Renal cortical epithelial cell (primary cell): ENCODE measurements at places on chromosomes 2 and 18. TPM values are rescaled to one million over a fixed set of nuclear protein-coding genes. Genes with fewer than 3 reads are reported as not detected.

DNA sequence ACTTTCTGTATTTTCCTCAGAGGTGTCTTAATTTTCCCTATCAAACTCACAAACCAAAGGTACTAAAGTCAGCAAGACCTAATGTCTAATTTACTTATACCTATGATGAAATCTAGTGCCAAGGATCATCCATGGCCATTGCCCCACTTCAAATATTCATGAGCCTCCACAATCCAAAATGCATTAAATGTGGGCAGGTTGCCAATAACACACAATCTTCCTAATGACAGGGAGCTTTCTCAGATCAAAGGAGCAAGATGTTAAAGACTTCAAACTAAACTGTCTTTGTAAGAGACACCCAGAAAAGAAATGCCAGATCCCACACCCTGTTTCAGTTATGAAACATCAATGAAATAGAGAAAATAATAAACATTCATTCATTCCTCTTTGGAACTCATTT is 143.2 kb downstream of the TMEFF2 start:
- DNase-seq: no peak

CRYGC gene
- not detected in 2 replicates for total RNA-seq

TMEM169 gene
- total RNA-seq: 4.3 and 11.8 TPM in 2 replicates

DNA sequence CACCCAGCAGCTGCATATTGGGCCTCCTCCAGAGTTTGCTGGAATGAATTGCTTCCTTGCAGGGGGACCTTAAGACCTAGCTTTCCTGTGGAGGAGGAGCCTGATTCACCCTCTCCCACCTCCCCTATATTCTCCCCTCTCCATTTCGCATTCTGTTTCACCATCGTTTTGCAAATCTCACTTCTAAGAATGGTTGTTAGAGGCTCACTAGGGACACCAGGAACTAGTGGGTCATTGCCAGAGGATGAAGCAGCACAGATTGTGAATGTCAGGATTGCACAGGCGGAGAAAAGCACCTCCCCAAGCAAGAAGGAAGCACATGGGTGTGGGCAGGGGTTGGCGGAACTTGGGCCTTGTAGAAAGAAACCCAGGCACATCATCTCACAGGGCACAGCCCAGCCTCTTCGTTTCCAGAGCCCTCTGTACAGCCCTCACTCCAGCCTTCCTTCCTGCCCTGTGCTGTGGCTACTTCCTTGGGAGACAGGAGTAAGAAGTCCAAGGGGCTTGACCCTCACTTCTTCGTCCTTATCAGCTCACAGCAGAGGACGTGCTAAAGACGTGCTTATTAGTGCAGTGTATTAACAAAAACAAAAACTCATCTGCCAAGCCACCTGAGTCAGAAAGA is 63.4 kb downstream of the TACR1 start:
- DNase-seq: no peak

DNA sequence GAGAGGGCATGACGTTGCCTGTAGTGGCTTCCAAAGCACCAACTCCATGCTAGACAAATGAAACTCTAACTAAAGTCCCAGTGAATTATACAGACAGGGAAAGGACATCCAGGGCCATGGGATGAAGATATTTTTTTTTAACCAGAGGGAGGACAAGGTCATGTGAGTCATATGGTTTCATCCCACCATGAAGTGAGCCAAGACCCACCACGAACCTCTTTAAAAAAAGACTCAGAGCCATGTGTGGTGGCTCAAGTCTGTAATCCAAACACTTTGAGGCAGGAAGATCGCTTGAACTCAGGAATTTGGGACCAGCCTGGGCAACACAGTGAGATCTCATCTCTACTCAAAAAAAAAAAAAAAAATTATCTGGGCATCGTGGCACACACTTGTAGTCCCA is 115.2 kb downstream of the LIPG start:
- no peak for DNase-seq

GRCh38 chr2:189505492-189505891 is 64.2 kb downstream of the WDR75 start:
- DNase-seq: no peak

GRCh38 chr2:190355968-190356644 is 12.7 kb downstream of the INPP1 start:
- peak; percentile 83 for DNase-seq

SCN9A gene
- 1.0 and 2.8 TPM in 2 replicates for total RNA-seq

- peak; percentile 92 for DNase-seq
These were observed 173.0 kb upstream of the REV1 start for GRCh38 chr2:99662761-99663341.

TEX44 gene
- not detected in 2 replicates for total RNA-seq

RAB31 gene
- total RNA-seq: 22.6 and 28.1 TPM in 2 replicates

THAP4 gene
- total RNA-seq: 35.1 and 39.2 TPM in 2 replicates

DNA sequence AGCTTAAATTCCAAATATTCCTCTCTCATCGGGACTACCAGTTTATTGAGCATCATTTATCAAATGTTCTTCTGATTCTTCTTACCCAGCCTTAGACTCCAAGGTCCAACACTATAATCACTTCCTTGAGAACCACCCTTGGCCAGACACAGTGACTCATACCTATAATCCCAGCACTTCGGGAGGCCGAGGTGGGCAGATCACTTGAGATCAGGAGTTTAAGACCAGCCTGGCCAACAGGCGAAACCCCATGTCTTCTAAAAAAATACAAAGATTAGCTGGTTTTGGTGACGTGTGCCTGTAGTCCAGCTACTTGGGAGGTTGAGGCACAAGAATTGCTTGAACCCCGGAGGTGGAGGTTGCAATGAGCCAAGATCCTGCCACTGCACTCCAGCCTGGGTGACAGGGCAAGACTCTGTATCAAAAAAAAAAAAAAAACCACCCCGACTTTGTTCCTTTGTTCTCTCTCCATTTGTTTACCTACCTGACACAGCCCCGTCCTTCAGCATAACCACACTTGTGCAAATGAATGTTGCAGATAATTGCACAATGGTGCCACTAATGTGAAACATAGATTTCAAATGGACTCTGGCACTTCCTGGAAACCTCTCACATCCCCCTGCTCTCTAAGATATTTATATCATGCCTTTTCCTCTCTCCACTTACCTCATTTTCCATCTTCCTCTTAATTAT is 38.9 kb upstream of the LPIN2 start:
- DNase-seq: peak; percentile 77

GRCh38 chr2:159609811-159610549 is 6.4 kb downstream of the BAZ2B start:
- no peak for DNase-seq

GRCh38 chr2:120103723-120104467 is 91.0 kb downstream of the EPB41L5 start:
- peak; percentile 54 for DNase-seq

CPO gene
- 1.1 TPM in 1 of 2 replicates, not detected in the other for total RNA-seq

DPP10 gene
- not detected in 2 replicates for total RNA-seq

DNA sequence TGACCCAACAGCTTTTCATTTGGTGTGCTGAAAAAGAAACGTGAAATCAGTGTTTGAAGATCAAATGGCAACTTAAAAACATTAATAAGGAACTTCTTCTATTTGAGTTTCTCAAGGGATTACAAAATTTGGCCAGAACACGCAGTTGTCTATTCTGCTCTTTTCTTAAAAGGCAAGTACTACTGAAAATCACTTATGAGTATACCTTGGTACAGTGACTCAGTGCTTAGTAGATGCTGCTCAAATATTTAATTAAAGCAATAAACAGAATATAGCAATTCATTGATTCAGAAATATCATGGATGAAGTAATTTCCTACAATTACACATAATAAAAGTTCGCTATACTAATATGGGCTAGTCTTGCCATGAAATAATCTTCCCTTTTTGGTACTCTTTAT is 38.2 kb upstream of the MCM6 start:
- no peak for DNase-seq

DNA sequence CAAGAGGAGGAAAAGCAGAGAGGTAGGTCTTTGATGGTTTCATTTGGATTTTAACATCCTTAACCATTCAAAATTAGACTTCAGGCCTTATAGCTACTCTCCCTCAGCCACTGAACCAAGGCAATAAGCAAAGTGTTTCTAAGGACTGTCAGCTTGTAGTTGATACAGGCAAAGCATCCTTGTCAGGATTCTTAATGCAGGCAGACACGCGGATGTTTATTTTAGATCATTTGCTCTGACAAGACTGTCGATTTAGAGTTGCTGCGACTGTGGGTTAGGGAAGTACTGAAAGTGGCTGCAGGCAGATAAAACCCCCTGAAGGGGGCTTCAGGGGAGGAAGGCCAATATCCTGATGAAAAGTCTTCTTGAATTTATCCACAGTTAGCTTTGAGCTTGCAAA is 46.6 kb downstream of the CDH20 start:
- no peak for DNase-seq

DNA sequence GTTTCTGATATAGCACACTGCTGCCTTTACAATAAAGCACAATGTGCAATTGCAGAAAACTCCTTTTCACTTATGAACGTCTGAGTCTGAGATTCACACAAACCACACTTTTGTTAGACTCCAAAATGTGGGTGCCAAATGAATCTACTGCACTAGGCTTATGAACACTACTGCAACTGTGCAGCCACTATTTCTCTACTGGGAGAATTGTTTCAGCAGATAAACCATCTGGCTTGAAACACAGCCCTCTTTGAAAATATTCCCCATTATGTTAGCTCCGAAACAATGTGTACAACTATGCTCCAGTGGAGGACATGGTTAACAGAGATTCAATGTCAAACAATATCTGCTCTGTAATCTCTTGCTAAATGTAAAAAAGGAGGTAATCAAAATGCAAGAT is 188.7 kb upstream of the ZEB2 start:
- DNase-seq: no peak

DNA sequence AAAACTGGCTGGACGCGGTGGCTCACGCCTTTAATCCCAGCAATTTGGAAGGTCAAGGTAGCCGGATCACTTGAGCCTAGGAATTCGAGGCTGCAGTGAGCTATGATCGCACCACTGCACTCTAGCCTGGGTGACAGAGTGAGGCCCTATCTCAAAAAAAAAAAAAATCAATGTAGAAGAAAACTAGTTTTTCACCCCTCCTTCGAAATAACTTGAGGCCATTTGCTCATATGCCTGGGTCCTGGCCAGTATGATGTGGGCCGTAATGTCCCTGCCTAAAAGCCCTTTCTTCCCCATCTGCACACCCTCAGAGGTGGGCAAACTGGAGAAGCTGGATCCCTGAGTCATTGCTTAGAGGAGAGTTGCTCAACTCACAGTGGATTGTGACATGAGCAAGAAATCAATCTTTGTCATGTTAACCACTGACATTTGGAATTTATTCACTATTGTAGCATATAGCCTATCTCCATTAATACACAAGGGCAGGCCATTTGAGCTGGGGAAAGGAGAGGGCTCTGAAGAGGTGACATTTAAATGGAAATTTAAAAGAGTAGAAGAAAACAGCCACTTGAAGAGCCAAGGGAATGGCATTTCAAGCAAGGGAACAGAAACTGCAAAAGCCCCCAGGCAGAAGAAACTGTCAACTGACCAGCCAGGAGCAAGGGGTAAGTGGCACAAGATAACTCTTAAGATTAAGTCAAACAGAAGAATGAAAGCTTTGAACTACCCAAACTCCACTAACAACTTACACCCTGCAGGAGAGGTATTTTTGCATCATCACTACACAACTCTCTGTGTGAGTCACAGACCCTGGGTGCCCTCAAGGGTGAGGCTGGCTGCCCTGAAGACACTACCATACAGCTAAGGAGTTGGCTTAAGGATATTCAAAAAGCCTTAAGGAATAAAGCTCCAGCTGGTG is 7.6 kb upstream of the METTL21A start:
- DNase-seq: peak; percentile 94

DNA sequence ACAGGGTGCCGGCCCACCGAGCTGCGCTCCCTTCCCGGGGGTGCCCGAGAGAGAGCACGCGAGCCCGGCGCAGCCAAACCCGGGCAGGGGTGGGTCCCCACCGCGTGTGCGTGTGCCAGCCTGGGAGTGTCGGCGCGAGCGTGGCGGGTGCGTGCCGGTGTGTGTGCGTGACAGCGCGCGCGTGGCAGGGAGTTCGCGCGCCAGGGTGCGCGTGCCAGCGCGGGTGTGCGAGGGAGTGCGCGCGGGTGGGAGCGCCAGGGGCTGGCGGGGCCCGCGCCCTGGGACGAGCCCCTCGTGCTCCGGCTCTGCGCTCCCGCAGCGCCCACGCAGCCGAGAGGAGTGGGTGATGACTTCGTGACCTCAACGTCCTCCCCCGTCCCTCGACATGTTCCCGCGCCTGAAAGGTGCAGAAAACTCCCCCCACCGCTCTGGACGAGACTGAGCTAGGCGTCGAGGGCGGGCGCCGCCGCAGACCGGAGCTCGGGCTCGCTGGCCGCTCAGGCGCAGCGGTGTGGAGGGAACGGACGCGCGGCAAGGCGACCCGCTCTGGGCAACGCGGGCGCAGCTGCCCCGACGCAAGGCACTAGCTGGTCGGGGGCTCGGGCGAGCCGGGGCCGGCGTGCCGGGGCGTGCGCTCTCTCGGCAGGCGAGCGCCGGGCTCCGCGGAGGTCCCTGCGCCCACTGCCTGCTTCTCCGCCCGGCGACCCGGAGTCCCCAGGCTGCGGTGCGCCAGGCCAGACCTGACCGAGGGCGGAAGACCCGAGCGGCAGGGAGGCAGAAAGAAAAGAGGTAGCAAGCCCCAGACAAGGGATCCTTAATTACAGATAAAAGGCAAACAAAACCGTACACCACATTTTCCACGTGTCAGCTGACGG is 582.8 kb downstream of the ZEB2 start:
- DNase-seq: no peak

DNA sequence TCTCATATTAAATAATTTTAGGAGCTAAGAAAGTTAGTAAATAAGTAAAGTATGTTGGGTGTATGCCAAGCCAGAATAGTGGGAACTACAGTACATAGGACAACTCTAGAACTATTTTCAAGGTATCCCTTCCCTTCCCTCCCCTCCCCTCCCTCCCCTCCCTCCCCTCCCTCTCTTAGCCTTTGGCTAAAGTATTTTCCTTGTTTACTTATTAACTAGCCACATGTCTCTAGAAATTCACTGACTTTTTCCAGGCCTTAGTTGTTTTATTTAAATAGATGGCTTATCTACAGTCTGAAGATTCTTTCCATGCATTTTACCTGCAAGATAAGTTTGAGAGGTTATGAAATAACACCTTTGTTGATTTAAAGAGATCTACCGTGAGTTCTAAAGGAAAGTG is 402.1 kb downstream of the PARD3B start:
- DNase-seq: peak; percentile 63

GRCh38 chr18:37179384-37179783 is 350.5 kb downstream of the KIAA1328 start:
- DNase-seq: no peak

TPO gene
- not detected in 2 replicates for total RNA-seq

DNA sequence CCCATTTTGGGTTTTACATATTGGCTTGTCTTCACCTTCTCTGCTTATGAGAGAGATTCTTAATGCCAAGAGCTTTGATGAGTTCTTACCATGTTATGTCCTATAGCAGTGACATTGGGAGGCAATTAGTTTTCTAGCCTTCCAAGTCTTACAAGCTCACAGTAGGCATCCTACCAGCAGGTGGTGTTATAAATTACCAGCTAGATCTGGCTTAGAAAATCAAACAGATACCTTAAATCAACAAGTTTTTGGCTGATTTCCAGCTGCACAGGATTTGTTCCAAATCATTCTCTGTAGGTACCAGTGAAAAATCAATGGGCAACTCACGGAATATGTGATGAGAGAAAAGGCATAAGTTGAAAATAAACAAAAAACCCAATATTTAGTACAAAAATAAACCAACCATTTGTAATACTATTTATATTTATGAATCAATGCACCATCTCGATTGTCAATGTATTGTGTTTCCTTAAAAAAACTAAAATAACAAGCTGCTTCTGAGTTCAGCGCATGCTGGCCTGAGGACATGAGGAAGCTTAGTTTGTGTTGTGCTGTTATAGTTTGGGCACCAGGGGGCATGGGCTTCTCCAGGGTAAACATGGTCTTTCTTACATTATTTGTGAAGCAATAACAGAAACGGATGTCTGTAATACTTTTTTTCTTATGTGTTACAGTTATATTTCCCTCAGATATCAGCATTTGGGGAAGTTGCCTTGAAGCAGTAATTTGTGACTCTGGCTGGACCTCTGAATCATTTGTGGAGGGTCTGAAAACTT is 34.1 kb upstream of the NXPH2 start:
- DNase-seq: peak; percentile 6
